ENCODE measurements at places on chromosomes 6 and 20.

- DNase-seq: no peak
Observed at GRCh38 chr6:117629119-117629660, 26.9 kb upstream of the GOPC start.

DNA sequence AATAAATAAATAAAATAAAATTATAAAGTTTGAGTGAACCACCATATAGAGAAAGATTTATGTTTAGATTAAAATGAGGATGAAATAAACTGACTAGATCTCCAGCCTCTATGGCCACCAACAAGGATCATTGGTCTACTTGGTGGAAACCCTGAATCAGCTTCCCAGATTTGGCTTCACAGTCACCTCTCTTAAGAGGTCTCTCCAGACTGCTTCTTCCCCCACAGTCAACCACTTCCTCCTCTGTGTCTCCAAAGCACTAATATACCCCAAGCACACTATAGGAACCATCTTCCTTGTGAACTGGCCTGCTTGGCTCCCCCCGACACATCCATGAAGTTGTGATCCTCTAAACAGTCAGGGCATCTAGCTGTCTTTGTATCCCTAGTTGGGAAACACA, 529.6 kb upstream of the RNF217 start:
- DNase-seq: no peak

DNA sequence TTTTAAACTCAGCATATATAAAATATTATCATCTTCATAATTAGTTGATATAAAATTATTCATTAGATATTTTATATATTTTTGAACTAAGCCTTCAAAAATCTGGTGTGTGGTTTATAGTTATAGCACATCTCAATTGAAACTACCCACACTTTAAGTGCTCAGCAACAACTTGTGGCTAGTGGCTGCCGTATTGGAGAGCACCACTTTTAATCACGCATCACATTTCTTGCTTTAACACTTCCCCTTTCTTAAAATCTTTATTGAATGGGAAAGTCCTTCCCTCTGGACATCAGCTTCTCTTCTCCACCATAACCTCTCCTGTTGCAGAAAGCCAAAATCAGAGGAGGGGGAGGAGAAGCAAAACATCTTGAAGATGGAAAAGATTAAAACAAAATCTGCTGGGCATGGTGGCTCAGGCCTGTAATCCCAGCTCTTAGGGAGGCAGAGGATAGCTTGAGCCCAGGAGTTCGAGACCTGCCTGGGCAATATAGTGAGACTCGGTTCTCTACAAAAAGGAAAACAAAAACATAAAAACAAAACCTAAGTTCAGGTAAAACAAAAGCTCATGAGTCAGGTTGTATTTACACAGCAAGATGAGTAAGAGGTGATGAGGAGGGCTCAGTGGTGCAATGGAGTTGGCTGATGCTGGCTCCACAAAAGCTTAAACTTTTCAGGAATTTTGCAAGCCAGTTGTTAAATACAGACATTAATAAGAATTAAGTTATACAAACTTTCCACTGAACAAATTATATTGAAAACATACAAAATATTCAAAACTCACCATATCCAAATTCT, 237.0 kb upstream of the SUPT3H start:
- no peak for DNase-seq

- no peak for DNase-seq
Observed at GRCh38 chr20:34896086-34896621, 19.7 kb downstream of the ACSS2 start.

GRCh38 chr6:10205892-10206291, 209.0 kb downstream of the TFAP2A start:
- no peak for DNase-seq

DNA sequence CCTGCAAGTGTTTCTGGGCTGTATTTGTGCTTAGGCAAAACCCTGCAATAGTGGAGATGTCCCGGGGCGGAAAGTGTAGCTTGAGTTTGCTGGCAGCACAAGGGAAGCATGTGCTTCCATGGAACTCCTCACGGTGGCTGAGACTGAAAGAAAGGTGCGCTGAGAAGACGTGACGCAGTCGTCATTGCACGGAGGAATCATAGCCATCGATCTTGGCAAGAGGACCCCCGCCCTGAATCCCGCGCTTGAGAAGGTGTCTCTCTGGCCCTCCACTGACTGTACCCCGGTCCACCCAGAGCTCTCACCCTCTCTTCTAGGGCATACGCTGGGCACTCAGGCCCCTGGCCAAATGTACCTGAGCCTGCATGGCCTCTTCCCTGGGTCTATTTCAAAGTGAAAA, 1081.8 kb upstream of the DEFB115 start:
- DNase-seq: no peak

GRCh38 chr6:63372951-63373533, 53.3 kb upstream of the LGSN start:
- DNase-seq: no peak

DNA sequence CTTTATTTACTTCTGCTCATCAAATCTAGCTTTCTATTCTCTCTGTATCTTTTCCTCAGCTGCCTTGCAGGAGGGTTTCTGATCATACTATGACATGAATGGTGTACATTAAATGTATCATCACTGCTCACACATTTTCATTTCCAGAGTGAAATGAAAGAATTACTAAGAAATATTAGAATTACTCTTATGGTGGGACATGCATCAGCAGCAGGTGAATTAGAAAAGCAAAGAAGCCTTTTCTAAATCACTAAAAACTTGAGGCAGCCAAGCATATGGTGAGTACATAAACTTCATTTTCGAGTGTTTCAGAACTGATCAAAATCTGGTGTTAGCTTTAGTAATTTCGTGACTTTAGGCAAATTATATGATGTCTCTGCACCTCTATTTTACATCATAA, 23.6 kb downstream of the IL17A start:
- DNase-seq: no peak

- no peak for DNase-seq
Observed at GRCh38 chr6:85490516-85491248, 40.8 kb downstream of the NT5E start.

- no peak for DNase-seq
Observed at GRCh38 chr6:231779-232178, 60.5 kb upstream of the DUSP22 start.

- DNase-seq: no peak
Observed at GRCh38 chr6:19838442-19839236, 1.5 kb downstream of the ID4 start.

Data from anterior cingulate cortex (tissue), 58 donors.